ENCODE measurements at places on chromosomes 7 and 10.
A peak's percentile ranks its signal among the peaks of the same experiment; 100 is the strongest.

- no peaks in the 10 kb centered on the region for H3K36me3 ChIP-seq
- H3K4me1 ChIP-seq, result no peaks in the 10 kb centered on the region
- no peak overlapping the region for H3K27ac ChIP-seq
- H3K4me3 ChIP-seq, result no peak overlapping the region
- no peaks in the 10 kb centered on the region for H3K27me3 ChIP-seq
- no peak for DNase-seq
Observed at GRCh38 chr7:20653636-20654035, 38.2 kb downstream of the ABCB5 start.

- no peak for DNase-seq
- H3K27me3 ChIP-seq, result no peaks in the 10 kb centered on the region
- no peak overlapping the region for H3K27ac ChIP-seq
- no peak overlapping the region for H3K4me3 ChIP-seq
Observed at GRCh38 chr7:152989889-152990380, 230.4 kb downstream of the ACTR3B start.

DNA sequence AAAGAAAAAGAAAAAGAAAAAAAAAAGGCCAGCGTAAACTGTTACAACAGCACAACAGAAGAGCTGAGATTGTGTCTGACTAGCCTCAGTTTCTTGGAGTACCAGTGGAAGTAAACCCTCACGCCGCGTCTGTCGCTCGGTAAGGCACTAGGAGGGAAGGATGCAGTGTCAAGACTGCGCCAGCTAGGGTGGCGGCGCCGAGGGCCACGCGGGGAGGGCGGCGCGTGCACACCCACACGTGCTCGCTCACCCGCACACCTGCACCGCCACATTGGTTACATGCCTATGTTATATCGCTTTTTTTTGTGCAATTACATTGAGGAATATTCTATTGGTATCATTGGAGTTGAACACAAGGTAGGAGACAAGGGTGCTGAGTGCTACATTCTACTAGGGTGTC is 48.2 kb downstream of the CLEC2L start:
- no peak overlapping the region for H3K27ac ChIP-seq
- H3K4me3 ChIP-seq, result no peak overlapping the region
- DNase-seq, result no peak
- no peaks in the 10 kb centered on the region for H3K4me1 ChIP-seq
- no peaks in the 10 kb centered on the region for H3K27me3 ChIP-seq

DNA sequence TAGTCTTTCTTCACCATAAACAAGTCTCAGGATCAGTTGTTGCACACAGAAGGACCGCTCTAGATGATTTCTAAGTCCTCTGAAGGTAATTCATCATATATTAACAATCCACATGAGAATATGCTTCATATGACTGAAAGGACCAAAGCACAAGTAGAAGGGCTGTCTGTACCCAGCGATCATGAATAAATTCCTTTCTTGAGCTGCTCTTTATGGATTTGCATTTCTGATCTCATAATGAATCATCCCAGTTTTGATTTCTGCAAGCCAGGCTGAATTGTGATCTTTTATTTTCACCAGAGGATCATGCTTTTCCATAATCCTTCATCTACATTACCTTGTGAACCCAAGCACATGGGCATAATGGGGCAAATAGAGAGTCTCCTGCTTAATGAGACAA is 675.6 kb downstream of the MAGI2 start:
- no peak overlapping the region for H3K4me3 ChIP-seq
- H3K36me3 ChIP-seq, result no peaks in the 10 kb centered on the region
- H3K27ac ChIP-seq, result no peak overlapping the region
- H3K4me1 ChIP-seq, result no peaks in the 10 kb centered on the region
- no peak for DNase-seq

DNA sequence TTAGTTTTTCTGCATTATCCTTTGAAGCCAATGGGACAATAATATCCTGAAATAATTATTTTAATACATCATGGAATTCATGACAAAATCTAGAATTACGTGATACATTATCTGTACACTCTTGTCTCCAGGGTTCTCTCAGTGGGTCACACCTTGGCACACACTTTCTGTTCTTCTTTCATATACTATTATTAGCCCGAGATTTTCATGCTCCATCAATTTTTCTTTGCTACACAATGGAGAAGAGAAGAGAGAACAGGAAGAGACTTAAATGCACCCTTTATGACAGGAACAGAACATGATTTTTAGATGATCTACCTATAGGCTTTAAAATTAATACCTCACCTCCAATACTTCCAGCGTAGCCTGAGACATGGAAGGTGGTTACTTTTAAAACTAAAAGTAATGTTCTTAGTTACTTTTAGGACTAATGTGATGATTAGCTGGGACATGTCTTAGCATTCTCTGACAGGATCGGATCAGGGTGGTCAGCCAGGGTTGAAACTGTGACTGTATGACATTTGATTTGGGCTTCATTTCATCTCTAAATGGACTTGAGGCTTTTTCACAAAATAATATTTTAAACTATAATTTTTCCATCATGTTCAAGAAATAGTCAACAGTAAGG is 148.2 kb upstream of the WNT16 start:
- no peaks in the 10 kb centered on the region for H3K36me3 ChIP-seq
- peak overlapping the region; percentile 57 for H3K27ac ChIP-seq
- H3K27me3 ChIP-seq, result peaks cover 2% of the 10 kb centered on the region
- H3K4me3 ChIP-seq, result no peak overlapping the region

DNA sequence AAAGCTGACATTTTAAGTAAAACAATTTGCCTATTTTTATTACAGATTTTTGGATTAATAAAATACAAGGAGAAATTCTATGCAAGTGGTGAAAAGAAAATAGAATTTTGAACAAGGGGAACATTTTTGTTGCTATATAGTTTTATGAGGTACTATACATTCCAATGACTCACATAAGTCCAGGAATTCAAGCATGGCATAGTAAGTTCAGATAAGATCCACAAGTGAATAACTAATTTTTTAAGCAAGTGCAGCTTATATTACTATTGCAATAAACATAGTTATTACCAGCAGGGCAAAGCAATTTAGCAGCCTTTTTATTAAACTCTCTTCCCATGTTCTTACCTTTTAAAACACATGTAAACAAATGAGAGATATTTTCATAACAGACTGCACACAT is 1123.5 kb upstream of the LRRN3 start:
- no peak overlapping the region for H3K4me3 ChIP-seq
- no peak overlapping the region for H3K27ac ChIP-seq
- no peaks in the 10 kb centered on the region for H3K4me1 ChIP-seq
- H3K27me3 ChIP-seq, result no peaks in the 10 kb centered on the region
- DNase-seq, result no peak

DNA sequence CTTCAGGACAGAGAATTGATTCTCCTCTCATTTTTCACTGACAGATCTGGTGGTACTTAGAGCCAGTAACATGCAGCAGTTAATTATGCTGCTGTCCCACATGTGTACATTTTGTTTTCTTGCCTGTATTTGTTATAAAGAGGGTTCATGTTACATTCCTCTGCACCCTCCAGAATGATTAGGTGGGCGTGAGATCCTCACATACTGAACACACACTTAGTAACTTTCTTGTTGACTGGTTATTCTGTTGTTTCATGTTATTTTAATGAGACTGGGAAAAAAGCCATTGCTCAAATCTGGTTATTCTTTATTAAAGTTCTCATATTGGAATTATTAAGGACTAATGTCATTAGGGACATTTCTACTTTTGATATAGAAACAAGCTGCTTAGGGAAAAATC is 409.1 kb downstream of the SDK1 start:
- no peaks in the 10 kb centered on the region for H3K27me3 ChIP-seq
- H3K27ac ChIP-seq, result no peak overlapping the region
- H3K4me3 ChIP-seq, result no peak overlapping the region
- no peaks in the 10 kb centered on the region for H3K36me3 ChIP-seq
- H3K4me1 ChIP-seq, result no peaks in the 10 kb centered on the region
- DNase-seq, result no peak

GRCh38 chr10:58570979-58571378 is 58.3 kb downstream of the BICC1 start:
- H3K36me3 ChIP-seq, result no peaks in the 10 kb centered on the region
- H3K27me3 ChIP-seq, result no peaks in the 10 kb centered on the region
- no peak overlapping the region for H3K27ac ChIP-seq
- no peak overlapping the region for H3K4me3 ChIP-seq
- H3K4me1 ChIP-seq, result no peaks in the 10 kb centered on the region
- no peak for DNase-seq

GRCh38 chr10:80126876-80127275 is 5.7 kb upstream of the PLAC9 start:
- H3K4me1 ChIP-seq, result no peaks in the 10 kb centered on the region
- H3K27ac ChIP-seq, result no peak overlapping the region
- DNase-seq, result no peak
- no peaks in the 10 kb centered on the region for H3K27me3 ChIP-seq
- no peaks in the 10 kb centered on the region for H3K36me3 ChIP-seq

- H3K27me3 ChIP-seq, result no peaks in the 10 kb centered on the region
- H3K36me3 ChIP-seq, result no peaks in the 10 kb centered on the region
- no peak overlapping the region for H3K4me3 ChIP-seq
- no peak overlapping the region for H3K27ac ChIP-seq
- no peaks in the 10 kb centered on the region for H3K4me1 ChIP-seq
Observed at GRCh38 chr10:60434418-60435046, 44.9 kb upstream of the ANK3 start.

- H3K36me3 ChIP-seq, result no peaks in the 10 kb centered on the region
- no peaks in the 10 kb centered on the region for H3K4me1 ChIP-seq
- DNase-seq, result no peak
- no peak overlapping the region for H3K27ac ChIP-seq
- peaks cover 6% of the 10 kb centered on the region for H3K27me3 ChIP-seq
- no peak overlapping the region for H3K4me3 ChIP-seq
Observed at GRCh38 chr10:87578160-87578841, 73.6 kb downstream of the MINPP1 start.
